Anterior cingulate cortex (tissue), 58 donors: ENCODE measurements at places on chromosomes 11 and 22.

GRCh38 chr11:56642339-56642738 lies at the start of gene OR5AP2:
OR5AP2 (minus strand) TSS chr11:56642439; CDS start chr11:56642439, 0 bp downstream.
- no peak for DNase-seq

DNA sequence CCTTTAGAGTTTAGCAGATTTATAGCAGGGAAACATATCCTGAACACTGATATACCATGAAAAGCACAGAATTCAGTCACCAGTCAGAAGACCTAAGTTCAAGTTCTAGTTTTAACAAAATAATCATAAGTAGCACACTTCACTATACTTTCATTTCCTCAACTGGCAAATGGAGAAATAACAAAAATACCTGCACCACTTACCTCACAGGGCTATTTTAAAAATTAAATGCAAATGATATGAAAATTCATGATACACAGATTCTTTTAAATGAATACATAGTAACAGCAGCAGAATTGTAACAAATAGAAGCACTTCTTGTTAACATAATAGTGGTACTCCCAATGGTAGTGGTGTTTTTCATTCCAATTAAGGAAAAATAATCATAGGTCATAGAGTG lies 139.0 kb downstream of the FCHSD2 start:
- DNase-seq, result no peak

DNA sequence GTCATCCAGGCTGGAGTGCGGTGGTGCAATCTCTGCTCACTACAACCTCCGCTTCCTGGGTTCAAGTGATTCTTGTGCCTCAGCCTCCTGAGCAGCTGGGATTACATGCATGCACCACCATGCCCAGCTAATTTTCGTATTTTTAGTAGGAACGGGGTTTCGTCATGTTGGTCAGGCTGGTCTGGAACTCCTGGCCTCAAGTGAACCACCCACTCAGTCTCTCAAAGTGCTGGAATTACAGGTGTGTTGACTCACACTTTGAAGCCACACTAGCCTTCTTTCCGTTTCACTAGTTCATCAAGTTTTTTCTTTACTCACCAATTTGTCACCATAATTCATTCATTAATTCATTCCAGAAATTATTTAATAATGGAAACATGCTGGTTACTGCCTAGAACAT lies 298.4 kb upstream of the MTNR1B start:
- DNase-seq, result no peak

- DNase-seq, result peak; percentile 20
Measured at GRCh38 chr11:64918017-64918416, 1.0 kb upstream of the ATG2A start.

DNA sequence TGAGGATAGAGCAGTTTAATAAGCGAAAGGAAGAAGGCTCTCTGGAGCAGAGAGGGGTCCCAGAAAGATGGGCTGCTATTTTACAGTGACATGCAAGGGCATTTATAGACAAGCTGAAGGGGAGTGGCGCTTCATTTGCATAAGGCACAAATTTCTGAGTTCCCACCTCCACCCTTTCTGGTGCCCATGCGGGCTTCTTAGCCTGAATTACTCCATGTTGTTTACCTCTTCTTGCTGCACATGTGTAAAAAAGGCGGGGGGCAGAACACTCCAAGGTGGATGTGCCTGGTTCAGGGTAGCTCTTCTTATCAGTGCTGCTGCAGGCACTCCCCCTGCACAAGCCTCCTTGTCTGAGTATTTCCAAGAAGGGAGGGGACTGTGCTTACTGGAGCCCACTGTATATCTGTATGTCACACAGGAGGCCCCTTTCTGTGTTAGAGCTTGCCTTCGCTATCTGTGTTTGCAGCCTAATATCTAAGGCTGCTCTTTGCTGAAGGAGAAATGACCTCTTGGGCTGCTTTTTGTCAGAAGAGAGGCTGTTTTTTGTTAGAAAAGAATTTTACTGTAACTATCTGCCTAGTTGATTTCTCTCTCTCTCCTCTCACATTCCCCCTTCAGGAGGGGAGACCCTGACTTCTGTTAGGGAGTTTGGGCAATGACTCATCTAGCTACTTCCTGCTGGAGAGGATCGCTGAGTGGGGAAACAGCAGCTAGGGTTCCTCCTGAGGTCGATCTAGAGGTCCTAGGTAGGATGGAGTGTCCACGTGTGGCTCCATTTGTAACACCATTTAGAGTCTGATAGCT lies 1057.0 kb upstream of the CNTN5 start:
- DNase-seq, result no peak
